ENCODE measurements at places on chromosomes 3 and 15.

- peak; percentile 79 for DNase-seq
Measured at GRCh38 chr3:58628823-58629562, 37.6 kb downstream of the FAM3D start.

DNA sequence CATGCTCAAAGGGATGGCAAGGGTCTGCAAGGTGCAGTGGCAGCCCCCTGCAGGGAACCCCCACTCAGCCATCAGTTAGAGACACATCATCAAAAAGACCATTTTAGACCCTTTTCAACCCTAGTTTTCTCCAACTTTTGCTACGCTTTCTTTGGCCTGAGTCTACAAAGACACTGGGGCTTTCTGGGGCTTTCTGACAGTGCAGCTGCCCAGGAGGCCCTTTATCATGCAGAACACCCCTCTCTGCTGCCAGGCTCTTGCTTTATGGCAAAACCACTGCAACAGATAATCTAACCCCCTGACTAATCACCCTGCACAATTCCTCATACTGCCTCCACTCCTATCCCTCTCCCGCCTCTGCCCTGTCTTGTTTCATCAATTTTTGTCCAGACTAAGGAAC lies 2.4 kb downstream of the NMNAT3 start:
- DNase-seq = no peak

DNA sequence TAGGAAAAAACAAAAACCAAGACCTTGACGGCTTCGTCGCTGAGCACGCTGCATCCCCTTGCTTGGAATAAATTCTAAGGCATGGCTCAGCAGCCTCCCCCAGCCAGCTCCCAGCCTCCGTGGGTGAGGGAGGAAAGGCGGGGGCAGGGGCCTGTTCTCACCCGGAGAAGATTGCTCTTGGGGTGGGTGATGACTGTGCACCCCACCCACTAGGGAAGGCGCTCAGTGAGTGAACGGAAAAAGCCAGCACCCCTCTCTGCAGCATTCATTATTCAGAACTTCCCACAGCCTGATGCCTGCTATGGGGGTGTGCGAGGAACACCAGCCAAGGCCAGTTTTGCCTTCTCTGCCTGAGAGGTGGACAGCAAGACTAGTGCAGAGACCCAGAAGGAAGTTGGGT lies 19.3 kb upstream of the NTRK3 start:
- no peak for DNase-seq

- DNase-seq = no peak
Measured at GRCh38 chr15:45117308-45118130, 3.4 kb downstream of the DUOXA2 start.

GRCh38 chr3:98513736-98514135 lies 9.0 kb downstream of the CLDND1 start:
- no peak for DNase-seq

GRCh38 chr15:88918738-88919137 lies 5.6 kb upstream of the MFGE8 start:
- no peak for DNase-seq

DNA sequence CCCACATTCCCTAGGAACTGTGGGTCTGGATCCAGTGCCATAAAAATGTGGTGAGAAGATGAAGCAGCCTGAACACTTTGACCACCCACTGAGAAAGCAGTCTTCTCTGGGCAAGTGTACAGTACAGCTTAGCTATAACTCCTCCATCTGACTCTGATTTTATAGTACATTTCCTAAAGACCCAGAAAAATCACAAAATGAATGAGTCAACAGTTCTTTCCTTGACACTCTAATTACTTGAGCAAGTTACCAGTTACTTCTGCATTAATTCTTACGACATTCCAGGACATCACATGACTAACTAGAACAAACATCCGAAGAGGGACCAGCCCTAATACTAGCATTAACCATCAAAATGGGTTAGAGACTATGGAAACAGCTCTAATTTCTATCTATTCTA lies 148.1 kb upstream of the PEX5L start:
- no peak for DNase-seq

DNA sequence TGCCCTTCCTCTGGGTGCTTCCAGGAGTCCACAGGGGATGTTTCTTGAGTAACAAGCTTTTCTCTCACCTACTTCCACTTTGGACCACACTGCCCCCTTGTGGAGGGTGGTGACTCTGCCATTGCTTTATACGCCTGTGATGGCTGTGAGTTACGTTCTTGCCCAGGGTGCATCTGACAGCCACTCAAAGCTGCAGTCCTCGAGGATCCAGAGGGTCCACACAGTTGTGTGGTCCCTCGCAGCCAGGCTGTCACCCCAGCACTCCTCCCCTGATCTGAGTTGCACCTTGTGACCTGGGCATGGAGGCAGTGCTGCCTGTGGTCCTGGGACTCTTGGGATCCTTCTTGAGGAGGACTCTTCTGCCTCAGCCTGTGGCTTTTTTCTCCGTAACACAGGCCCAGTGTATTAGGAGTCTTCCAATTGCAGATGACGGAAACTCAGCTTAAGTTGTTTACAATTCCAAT lies 23.4 kb downstream of the FOXL2 start:
- peak; percentile 81 for DNase-seq
